ENCODE measurements at places on chromosomes 4 and X. TPM values are rescaled to one million over a fixed set of nuclear protein-coding genes. Genes with fewer than 3 reads are reported as not detected.
A peak's percentile ranks its signal among the peaks of the same experiment; 100 is the strongest.

The STBD1 gene
- 30.2 TPM for total RNA-seq

DNA sequence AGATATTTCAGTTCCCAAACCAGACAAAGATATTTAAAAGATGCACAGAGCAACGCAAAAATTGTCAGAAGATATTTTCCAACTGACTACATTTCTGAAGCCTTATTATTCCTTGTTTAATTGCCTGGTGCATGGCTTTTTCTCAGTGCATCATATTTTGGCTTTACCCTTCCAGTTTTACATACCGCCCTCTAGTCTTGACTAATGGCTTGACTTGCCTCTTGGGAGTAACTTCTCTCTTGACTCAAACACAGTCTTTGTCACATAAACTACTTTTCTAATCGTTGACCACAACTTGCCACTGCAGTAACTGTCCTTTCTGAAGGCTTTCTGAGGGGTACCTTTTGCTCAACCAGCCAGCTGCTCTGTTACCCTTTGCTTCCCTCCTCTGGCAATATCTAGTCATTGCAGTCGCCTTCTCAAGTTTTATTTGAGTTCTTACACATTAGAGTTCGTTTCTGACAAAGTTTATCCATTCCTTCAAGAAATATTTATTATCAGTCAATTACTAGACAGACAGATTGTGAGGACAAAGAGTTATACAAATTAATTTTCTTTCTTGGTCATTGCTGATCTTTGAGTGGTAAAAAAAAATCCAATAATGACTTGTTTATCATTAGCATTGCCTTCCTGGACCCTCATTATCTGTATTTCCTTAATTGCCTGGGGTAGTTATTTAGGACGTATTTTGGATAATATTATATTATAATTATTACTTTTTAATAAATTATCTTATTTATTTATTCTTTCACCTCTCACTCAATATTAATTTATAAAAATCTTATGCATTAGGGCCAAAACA is 506.9 kb upstream of the PCDH10 start:
- no peaks in the 10 kb centered on the region for H3K27me3 ChIP-seq
- H3K4me3 ChIP-seq = no peak overlapping the region
- no peaks in the 10 kb centered on the region for H3K4me1 ChIP-seq
- H3K27ac ChIP-seq = no peak overlapping the region
- no peak for DNase-seq
- H3K36me3 ChIP-seq = no peaks in the 10 kb centered on the region

The SYN1 gene
- total RNA-seq = 0.98 TPM

DNA sequence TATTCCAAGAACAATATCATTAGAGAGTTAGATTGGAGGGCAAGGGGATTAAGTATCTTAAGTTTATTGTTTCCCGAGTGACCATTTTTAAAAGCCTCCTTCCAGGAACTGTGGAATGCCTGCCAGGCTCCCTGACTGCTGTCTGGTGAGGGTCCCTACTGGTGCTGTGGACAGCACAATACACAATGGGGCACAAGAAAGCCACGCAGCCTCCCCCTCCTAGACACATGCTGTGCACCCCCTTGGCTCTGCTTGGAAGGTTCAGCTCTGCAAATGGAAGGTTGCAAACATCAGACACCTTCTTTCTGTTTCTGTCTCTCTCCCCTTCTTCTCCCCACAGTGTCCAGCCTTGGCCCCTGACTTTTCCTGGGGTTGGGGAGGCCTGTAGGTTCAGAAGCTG is 153.2 kb downstream of the SHROOM3 start:
- H3K27me3 ChIP-seq = no peaks in the 10 kb centered on the region
- no peaks in the 10 kb centered on the region for H3K36me3 ChIP-seq
- DNase-seq = no peak
- H3K4me3 ChIP-seq = no peak overlapping the region
- H3K4me1 ChIP-seq = peaks cover 80% of the 10 kb centered on the region
- H3K27ac ChIP-seq = peak overlapping the region; percentile 78

- H3K4me3 ChIP-seq = no peak overlapping the region
- no peak overlapping the region for H3K27ac ChIP-seq
- H3K27me3 ChIP-seq = no peaks in the 10 kb centered on the region
- no peaks in the 10 kb centered on the region for H3K4me1 ChIP-seq
- no peaks in the 10 kb centered on the region for H3K36me3 ChIP-seq
- no peak for DNase-seq
Measured at GRCh38 chrX:27863809-27864208, 56.0 kb downstream of the MAGEB10 start.

The PTPN13 gene
- 9.1 TPM for total RNA-seq

DNA sequence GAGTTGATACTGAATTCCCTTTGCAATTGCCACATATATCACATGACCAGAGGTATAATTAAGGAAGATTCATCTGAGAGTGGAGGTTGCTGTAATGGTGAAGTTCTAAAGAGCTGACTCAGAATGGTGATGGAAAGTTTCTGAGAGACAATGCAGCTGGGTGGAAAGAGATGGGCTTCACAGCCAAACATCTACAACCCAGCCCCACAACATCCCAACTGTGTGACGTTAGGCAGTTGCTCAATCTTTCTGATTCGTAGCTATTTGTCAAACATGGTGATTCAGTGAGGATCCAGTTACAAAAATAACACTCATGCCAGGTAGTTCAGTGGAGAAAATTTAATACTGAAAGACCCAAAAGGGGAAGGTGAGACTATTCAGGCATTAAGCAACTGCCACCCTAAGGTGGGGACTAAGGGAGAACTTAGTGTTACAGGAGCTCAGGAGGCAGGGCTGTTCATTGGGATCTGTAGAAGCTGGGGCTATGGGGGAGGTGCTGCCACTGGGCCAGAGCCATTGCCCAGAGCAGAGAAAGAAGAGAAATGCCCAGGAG is 6.9 kb upstream of the AFF1 start:
- H3K27ac ChIP-seq = peak overlapping the region; percentile 75
- H3K4me3 ChIP-seq = no peak overlapping the region
- no peak for DNase-seq
- H3K27me3 ChIP-seq = no peaks in the 10 kb centered on the region
- peaks cover 4% of the 10 kb centered on the region for H3K4me1 ChIP-seq

- peaks cover 40% of the 10 kb centered on the region for H3K4me1 ChIP-seq
- H3K27me3 ChIP-seq = no peaks in the 10 kb centered on the region
- peak overlapping the region; percentile 98 for H3K27ac ChIP-seq
Measured at GRCh38 chrX:24145303-24146186, 4.0 kb upstream of the ZFX start.

- H3K4me3 ChIP-seq = no peak overlapping the region
- H3K27me3 ChIP-seq = no peaks in the 10 kb centered on the region
- H3K27ac ChIP-seq = no peak overlapping the region
- no peaks in the 10 kb centered on the region for H3K36me3 ChIP-seq
Measured at GRCh38 chr4:69147334-69147733, 51.1 kb downstream of the UGT2B7 start.

The HS6ST2 gene
- not detected for total RNA-seq

- H3K4me3 ChIP-seq = no peak overlapping the region
- H3K27me3 ChIP-seq = no peaks in the 10 kb centered on the region
- no peak for DNase-seq
- peaks cover 5% of the 10 kb centered on the region for H3K4me1 ChIP-seq
- H3K36me3 ChIP-seq = no peaks in the 10 kb centered on the region
Measured at GRCh38 chr4:151955721-151956380, 195.0 kb upstream of the GATB start.

DNA sequence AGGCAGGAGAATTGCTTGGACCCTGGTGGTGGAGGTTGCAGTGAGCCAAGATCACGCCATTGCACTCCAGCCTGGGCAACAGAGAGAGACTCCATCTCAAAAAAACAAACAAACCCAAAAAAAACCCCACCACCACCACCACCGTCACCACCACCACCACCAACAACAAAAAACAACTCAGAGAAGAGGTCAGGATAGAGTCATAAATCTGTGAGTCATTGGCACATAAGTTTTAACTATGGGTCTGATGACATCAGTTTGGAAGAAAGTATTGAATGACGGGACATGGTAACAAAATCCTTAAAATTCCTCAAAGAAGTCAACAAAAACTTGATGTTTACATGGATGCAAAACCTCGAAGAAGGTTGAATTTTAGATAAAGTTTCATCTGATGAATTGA is 288.0 kb upstream of the SFRP2 start:
- H3K4me1 ChIP-seq = no peaks in the 10 kb centered on the region
- no peaks in the 10 kb centered on the region for H3K36me3 ChIP-seq
- no peak for DNase-seq

The SLC25A53 gene
- total RNA-seq = 24.4 TPM

DNA sequence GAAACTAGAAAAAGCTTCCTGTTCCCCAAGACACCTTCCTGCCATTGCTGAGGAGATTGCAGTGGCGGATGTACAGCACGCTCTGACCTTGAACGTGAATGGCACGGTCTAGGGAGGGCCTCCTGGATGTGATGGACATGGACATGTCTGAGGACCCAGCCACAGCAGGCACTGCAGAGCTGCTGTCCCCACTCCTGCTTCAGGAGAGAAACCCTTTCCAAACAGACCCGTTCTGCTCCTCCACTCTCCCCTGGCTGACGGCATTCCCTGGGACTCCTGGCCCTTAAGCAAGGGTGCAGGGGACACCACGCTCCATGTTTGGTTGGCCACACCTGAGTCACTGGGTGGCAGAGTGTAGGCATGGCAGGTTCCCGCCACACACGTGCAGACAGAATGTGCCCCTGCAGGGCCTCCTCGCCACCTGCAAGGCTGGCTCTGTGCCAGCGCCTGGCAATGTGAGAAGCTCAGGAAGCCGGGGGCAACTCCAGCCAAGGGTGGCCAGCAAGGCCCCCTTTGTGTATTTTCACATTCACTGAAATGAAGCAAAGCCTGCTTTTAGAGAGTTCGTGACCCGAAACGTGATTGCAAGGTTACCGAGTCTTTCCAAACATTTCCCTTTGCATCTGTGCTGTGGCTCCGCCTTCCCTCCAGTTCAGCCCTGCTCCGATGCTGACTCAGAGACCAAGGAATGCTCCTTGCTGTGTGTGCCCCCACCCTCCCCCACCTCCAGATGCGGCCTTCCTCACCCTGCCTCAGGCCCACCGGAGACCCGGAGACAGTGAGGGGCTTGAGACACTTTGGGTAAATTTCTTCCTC is 46.1 kb downstream of the HTRA3 start:
- no peaks in the 10 kb centered on the region for H3K36me3 ChIP-seq
- H3K27me3 ChIP-seq = no peaks in the 10 kb centered on the region
- peak overlapping the region; percentile 61 for H3K27ac ChIP-seq
- no peak overlapping the region for H3K4me3 ChIP-seq
- no peak for DNase-seq
- peaks cover 41% of the 10 kb centered on the region for H3K4me1 ChIP-seq

GRCh38 chr4:53886090-53886489 is 178.3 kb downstream of the CHIC2 start:
- H3K4me1 ChIP-seq = no peaks in the 10 kb centered on the region
- no peak overlapping the region for H3K4me3 ChIP-seq
- H3K27me3 ChIP-seq = no peaks in the 10 kb centered on the region
- no peaks in the 10 kb centered on the region for H3K36me3 ChIP-seq
- no peak overlapping the region for H3K27ac ChIP-seq

The SLC26A1 gene
- not detected for total RNA-seq

GRCh38 chrX:8341814-8342590 is 122.6 kb upstream of the VCX3B start:
- H3K27me3 ChIP-seq = no peaks in the 10 kb centered on the region
- no peak overlapping the region for H3K4me3 ChIP-seq
- no peak overlapping the region for H3K27ac ChIP-seq
- DNase-seq = no peak
- H3K4me1 ChIP-seq = no peaks in the 10 kb centered on the region
- no peaks in the 10 kb centered on the region for H3K36me3 ChIP-seq

GRCh38 chr4:61004651-61005170 is 195.4 kb upstream of the ADGRL3 start:
- no peak for DNase-seq
- no peaks in the 10 kb centered on the region for H3K27me3 ChIP-seq
- no peaks in the 10 kb centered on the region for H3K36me3 ChIP-seq
- no peaks in the 10 kb centered on the region for H3K4me1 ChIP-seq

DNA sequence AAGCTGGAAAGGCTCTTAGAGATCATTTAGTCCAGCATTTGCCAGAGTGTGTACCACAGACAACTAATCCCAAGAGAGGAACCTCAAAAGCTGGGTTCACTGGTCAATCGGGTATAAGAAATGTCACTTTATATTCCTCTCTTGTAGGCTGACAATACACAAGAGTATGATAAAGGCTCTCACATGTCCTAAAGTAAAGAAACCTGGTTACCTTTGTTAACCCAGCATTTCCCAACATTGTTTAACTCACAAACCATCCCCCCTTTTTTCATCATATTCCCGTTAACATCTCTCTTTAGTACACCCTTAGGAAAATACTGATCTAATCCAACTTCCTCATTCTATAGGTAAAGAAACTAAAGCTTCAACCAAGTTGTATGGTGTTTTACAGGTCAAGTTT is 74.4 kb downstream of the MBNL3 start:
- H3K4me1 ChIP-seq = no peaks in the 10 kb centered on the region
- no peak overlapping the region for H3K4me3 ChIP-seq
- no peak for DNase-seq
- no peaks in the 10 kb centered on the region for H3K36me3 ChIP-seq
- no peak overlapping the region for H3K27ac ChIP-seq

The F8A2 gene
- total RNA-seq = not detected

The HDX gene
- total RNA-seq = 3.3 TPM

GRCh38 chrX:104309169-104309568 is 54.4 kb upstream of the ESX1 start:
- H3K27me3 ChIP-seq = no peaks in the 10 kb centered on the region
- no peak for DNase-seq
- H3K4me1 ChIP-seq = no peaks in the 10 kb centered on the region
- H3K36me3 ChIP-seq = no peaks in the 10 kb centered on the region

GRCh38 chr4:100288811-100289529 is 98.7 kb upstream of the DDIT4L start:
- H3K4me1 ChIP-seq = no peaks in the 10 kb centered on the region
- no peak overlapping the region for H3K4me3 ChIP-seq
- H3K27ac ChIP-seq = no peak overlapping the region
- H3K36me3 ChIP-seq = no peaks in the 10 kb centered on the region

GRCh38 chr4:3349116-3349515 is 56.3 kb downstream of the RGS12 start:
- H3K27ac ChIP-seq = no peak overlapping the region
- no peak for DNase-seq
- no peaks in the 10 kb centered on the region for H3K27me3 ChIP-seq

The PCSK1N gene
- total RNA-seq = 15.2 TPM

DNA sequence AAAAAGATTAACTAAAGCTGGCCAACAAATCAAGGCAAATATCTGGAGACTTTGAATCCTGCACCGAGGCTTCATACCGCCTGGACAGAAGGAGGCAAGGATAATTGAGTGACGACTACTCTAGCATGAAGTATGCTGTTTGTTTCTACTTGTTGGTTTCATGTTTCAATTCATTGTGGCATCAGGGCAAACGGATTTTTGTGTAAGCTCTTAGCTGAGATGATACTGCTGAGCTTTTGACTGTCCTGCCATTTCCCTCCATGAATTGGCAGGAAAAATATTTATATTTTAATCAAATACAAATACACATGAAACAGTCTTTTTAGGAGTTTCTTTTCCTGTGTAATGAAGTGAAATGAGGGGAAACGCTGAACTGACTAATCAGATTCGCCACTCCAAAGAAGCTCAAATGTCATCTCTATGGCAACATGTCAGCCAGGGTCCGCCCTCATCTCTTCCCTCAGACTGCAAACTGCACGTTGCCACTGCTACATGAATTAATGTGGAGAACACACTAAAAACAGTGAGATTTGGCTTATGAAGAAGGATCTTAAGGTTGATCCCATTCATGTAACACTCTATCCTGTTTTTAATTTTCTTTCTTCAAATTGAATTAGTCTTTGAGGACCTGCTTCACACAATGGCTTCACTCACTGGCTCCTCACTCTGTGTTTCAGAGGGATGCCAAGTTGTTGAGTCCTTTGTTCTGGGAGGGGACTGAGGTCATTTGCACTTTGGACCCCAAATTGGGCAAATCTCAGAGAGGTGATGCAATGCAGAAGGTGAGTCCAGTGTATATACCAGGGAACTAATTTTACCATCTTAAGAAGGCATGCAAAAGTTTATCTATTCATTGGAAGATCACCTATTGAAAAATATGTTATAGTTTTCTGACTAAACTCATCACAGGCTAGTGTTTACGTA is 149.6 kb upstream of the MID1 start:
- no peak overlapping the region for H3K4me3 ChIP-seq
- H3K4me1 ChIP-seq = no peaks in the 10 kb centered on the region
- H3K36me3 ChIP-seq = no peaks in the 10 kb centered on the region

Data from esophagus muscularis mucosa (tissue), 4 donors.